ENCODE measurements at places on chromosomes 6 and 20.

- DNase-seq: no peak
These were observed 45.5 kb upstream of the SLC23A2 start for GRCh38 chr20:5046656-5047339.

- no peak for DNase-seq
These were observed 227.4 kb downstream of the C6orf118 start for GRCh38 chr6:165081944-165082532.

GRCh38 chr6:100457311-100457990 is 7.3 kb downstream of the SIM1 start:
- no peak for DNase-seq

- DNase-seq: peak; percentile 10
These were observed 32.8 kb downstream of the CD164 start for GRCh38 chr6:109349419-109349987.

- DNase-seq: no peak
These were observed 3.4 kb upstream of the MICAL1 start for GRCh38 chr6:109458774-109459531.
